ENCODE measurements at places on chromosomes 7 and 10.

- no peak for DNase-seq
These were observed 60.4 kb downstream of the ADD3 start for GRCh38 chr10:110067960-110068770.

GRCh38 chr7:134712196-134712595 is 65.5 kb downstream of the BPGM start:
- DNase-seq = no peak

- DNase-seq = no peak
These were observed 65.3 kb downstream of the DGKB start for GRCh38 chr7:14837216-14837615.

DNA sequence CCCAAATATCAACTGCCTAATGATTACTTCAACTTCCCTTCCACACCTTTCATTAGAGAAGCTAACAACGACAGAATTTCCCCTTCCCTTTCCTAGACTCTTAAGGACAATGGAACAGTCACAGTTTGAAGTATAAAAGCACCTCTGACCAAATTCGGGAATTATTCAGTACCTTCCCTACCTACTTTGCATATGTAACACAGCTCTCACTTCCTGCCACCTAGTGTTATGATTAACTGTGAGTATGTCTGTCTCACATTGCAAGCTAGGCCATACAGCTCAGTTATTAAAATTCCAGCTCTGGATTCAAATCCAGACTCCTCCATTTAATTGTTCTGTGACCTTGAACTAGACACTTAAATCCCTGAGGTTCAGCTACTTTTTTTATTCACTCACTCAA is 44.8 kb upstream of the HPSE2 start:
- DNase-seq = no peak
